ENCODE measurements at places on chromosomes 12 and 14.

GRCh38 chr14:23577710-23578392, 739 bp downstream of the JPH4 start:
- no peak for DNase-seq

GRCh38 chr14:57402173-57402852, 11.9 kb downstream of the NAA30 start:
- DNase-seq = no peak

- DNase-seq = no peak
These were observed 896 bp upstream of the CDKN1B start for GRCh38 chr12:12716151-12716792.

DNA sequence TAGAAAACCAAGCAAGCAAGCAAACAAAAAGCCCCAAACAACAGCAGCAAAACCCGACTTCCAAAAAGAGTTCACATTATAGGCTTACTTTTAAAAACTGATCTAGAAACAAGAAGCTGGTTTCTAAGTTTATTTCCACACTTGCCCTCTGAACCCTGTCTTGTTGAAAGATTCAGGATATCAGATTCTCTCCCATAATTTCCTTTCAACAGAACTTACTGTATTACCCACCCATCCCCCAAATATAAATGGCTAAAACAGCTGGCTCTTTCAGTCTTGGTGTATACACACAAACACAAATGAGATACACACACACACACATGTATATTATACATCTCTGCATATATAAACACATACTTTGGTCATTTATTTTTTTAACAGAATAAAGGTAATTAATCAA, 460.9 kb downstream of the ZFP36L1 start:
- DNase-seq = no peak

DNA sequence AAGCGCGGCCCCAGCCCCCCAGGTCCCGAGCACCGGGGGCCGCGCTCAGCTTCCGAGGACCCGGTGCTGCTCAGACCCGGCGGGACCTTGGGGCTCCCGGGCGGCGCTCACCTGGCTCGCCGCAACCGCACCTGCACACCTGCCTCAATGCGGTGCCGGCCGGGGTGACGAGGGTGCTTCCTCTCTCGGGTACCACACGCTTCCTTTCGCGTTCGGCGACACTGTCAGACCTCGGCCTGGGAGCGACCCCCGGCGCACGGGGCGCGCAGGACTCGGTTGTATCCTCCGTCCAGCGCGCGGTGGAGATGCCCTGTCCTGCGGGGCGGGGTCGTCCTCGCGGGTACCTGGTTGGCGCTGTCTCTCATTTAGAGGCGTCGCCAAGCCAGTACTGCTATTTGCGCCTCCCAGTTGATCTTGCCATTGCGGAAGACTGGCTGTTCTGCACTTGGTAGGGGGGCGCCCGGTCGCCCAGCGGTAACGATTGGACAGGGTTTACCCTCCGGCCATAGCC, 718 bp downstream of the PACS2 start:
- DNase-seq = peak; percentile 44

DNA sequence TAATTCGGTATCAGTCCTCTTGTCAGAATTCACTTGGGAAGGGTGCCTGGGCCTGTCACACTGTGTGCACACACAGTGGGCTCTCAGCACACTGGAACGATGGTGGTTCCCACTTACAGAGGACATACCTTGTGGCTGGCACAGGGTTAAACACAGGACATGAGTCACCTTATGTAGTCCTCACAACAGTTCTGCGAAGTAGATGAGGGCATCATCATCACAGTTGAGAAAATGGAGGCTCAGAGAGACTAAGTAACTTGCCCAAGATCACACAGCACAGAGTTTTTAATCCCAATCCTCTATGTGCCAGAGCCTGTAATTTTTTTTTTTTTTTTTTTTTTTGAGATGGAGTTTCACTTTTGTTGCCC, 90.7 kb downstream of the NINJ2 start:
- no peak for DNase-seq

DNA sequence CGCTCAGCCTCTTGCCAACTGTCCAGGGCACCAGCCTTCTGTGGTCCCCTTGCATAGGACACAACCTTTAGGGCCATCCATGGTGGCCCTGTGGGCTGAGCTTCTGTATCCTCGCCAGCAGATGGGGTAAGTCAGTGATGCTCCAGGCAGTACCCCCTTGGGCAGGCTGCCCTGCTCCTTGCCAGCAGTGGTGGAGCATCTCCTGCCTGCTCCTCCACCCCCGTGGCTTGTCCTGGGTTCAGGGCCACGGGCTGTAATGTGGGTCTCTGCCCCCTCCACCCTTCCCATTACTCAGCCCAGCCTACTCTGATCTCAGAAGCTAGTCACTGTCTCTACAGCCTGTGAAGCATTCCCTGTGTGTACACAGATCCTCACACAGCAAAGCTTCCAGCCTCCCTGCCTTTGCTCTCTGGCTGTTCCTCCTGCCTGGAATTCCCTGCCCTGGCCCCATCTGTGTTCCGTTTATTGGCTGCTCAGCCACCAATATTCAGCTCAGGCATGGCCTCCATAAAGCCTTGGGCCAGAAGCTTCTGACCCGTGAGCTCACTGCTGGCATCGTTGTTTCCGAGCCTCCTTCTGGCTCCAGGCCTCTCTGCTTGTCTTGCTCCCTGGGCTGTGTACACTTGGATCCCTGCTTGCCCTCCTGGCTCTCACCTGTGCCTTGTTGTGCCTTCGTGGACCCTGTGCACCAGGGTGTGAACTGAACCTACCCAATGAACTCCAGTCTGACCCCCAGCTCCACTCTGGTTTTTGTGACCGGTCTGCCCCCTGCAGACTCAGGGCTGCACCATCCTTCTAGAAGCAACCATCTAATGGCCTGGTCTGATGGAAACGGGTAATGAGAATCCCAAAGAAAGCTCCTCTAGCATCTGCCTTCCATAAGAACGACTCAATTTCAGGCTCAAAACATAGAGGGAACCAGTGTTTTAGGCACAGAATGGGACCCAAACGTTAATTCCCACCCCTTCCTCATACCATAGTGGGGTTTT, 177.0 kb upstream of the PRMT8 start:
- DNase-seq = no peak

DNA sequence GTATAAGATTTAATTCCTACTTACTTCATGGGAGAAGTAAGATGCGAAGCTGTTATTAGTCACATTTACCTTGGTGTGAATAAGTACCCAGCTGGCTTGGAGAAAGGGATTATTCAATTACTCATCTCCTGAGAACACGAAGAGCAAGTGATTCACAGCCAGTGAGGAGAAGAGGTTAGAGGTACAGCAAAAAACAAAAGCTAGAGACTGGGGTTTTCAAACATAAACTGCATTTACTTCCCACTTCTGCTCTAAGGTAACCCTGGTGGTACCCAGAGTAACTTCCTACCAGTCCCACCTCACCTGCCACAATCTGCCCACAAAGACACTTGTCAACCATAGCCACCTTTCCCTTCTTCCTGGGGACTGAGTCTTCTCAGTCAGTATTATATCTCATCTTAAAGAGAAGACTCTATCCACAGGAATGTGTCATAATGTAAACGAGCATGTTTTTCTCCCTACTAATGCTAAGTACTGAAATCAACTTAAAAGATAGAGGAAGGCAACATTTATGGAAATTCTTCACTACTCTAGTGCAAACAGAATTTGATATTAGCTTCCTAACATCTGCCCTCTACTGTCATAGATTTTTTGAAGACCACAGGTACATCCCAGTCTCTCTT, 6.0 kb upstream of the IL22 start:
- no peak for DNase-seq

GRCh38 chr12:22406627-22407026, 72.1 kb upstream of the ST8SIA1 start:
- DNase-seq = no peak

DNA sequence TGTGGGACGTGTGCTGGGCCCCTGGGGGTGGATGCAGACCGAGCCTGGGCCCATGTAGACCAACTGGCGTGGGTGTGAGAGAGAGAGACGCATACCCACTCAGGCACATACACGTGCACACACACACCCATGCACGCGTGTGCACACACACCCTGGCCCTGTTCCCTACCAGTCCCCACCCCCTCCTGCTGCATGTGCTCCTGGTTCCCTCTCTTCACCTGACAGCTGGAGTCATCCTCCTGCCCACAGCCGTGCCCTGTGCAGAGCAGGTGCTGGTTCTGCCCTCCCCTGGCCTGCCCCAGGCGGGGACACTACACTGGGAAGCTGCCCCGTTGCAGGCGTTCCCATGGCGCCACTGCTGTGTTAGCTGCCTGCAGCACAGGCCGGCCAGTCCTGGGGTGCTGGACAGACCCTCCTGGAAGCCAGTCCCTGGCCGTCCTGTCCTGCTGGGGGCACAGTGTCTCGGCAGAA, 18.5 kb downstream of the PACS2 start:
- DNase-seq = no peak

GRCh38 chr12:115375186-115375991, 691.4 kb upstream of the TBX3 start:
- DNase-seq = no peak

- DNase-seq = no peak
These were observed 12.0 kb upstream of the SLCO1B3 start for GRCh38 chr12:20798554-20798953.

- DNase-seq = no peak
These were observed 6.1 kb downstream of the SYCP3 start for GRCh38 chr12:101733166-101733565.

DNA sequence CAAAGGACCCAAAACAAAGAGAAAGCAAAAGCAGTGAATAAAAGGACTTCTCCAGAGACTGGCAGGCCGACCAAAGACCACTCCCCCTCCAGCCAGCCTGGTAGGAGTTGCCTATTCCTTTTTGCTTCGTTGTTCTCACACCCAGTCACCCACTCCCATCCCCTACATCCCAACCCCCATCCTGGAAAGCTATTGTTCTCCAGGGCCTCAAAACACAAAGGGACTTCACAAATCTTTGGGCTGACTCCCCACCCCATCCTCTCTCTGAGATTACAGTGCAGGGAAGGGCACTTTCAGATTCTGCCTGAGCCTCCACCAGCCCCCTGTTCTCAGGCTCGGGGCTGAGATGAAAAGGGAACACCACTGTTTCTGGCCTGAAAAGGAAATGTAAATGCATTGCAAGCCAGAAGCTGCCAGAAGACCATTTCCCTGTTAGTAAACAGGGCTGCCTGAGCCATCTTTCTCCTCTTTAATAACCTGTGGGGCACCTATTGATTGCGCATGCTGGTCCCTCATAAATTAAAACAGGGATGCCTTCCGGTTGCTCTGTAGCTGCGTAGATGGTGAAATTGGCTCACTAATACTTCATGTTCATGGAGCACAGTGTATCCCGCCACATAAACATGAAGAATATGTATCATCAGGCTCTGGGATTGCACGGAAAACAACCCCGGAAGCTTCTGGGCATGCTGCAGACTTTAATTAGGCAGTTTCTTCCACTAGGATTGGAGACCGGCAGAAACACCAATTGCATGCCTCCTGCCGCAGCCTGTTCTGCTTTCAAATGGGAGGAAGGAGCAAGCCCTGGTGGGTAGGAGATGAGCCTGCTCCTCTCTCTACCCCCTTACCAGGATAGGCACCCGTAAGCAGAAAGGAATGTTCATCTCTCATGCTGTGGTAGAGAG, 130.3 kb upstream of the FUT8 start:
- DNase-seq = no peak

- DNase-seq = no peak
These were observed 13.9 kb upstream of the ATP2A2 start for GRCh38 chr12:110266980-110267620.

DNA sequence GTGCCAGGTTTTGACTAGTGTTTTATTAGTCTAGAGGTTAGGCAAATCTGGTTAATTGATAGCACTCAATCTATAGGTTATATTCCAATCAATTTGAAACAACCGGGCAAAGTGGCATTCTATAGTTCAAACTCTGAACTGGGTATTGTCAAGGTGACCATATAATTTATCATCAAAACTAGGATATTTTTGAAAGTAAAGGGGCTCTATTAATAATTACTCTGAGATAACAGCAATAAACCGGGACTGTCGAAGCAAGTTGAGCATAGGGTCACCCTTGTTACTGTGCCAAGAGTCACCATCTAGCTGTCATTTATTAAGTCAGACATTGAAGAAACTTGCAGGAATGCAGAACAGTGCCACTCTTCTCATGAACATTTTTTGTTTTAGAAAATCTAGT, 321.2 kb downstream of the RAD51B start:
- DNase-seq = no peak

- DNase-seq = no peak
These were observed 72.3 kb upstream of the TMX1 start for GRCh38 chr14:51167587-51168214.

GRCh38 chr14:65495196-65495595, 82.7 kb downstream of the FUT8 start:
- no peak for DNase-seq

DNA sequence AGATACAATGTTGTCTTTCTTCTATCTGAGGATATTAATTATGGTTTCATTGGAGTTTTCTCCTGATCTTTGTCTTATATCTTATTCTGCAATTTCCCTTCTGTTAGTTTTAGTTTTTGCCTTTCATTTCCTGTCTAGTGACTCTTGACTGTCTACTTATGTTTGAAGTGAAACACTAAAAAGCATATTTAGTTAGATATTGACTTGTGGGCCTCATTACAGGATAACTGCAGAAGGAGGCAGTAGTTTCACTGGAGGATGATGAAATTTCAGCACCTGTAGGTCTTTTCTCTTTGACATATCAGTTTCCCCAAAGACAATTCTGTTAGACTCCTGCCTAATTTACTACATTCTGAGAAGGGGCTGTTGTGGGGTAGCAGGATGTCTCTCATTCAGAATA, 97.5 kb upstream of the NEDD1 start:
- no peak for DNase-seq

- no peak for DNase-seq
These were observed 143.4 kb upstream of the C14orf180 start for GRCh38 chr14:104436047-104436591.

- DNase-seq = no peak
These were observed 414.7 kb downstream of the RAD51B start for GRCh38 chr14:68234101-68234905.

- DNase-seq = no peak
These were observed 356.9 kb upstream of the LMO3 start for GRCh38 chr12:16962889-16963288.
